Kidney tubule cell (primary cell): ENCODE measurements at places on chromosomes 6 and 20.

GRCh38 chr20:57013741-57014140 lies 252.7 kb downstream of the BMP7 start:
- DNase-seq, result peak; percentile 3

- DNase-seq, result no peak
Measured at GRCh38 chr6:98601716-98602115, 232.7 kb upstream of the POU3F2 start.

DNA sequence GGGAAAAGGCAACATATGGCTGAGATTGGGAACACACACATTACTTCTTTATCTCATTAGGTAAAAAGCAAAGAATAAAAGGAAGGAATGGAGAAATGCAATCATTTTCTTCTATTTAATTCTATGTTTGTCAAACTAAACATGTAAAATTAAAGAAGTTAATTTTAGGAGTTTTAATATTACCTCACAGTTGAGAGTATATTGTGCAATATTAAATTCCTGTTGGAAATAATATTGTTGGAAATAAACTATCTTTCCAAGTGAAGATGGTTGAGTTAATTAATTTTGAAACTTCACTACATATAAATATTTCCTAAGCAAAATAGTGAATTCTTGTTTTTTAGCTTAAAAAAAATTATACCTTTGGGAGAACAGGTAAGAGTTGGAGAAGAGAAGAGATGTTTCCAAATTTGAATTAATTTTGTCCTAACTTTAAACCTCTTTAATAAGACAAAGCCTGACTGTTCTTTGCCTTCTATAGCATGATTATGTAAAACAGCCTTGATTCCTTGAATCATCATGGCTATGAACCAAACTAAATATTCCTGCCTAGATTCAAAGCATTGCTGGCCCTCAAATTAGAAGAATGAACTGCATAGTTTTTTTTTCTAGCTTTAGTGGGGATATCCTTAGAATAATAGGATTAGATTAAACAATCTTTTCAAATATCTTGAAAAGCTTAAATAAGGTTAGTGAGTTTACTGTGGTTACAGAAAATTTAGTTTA lies 1349.1 kb upstream of the ADGRB3 start:
- no peak for DNase-seq

DNA sequence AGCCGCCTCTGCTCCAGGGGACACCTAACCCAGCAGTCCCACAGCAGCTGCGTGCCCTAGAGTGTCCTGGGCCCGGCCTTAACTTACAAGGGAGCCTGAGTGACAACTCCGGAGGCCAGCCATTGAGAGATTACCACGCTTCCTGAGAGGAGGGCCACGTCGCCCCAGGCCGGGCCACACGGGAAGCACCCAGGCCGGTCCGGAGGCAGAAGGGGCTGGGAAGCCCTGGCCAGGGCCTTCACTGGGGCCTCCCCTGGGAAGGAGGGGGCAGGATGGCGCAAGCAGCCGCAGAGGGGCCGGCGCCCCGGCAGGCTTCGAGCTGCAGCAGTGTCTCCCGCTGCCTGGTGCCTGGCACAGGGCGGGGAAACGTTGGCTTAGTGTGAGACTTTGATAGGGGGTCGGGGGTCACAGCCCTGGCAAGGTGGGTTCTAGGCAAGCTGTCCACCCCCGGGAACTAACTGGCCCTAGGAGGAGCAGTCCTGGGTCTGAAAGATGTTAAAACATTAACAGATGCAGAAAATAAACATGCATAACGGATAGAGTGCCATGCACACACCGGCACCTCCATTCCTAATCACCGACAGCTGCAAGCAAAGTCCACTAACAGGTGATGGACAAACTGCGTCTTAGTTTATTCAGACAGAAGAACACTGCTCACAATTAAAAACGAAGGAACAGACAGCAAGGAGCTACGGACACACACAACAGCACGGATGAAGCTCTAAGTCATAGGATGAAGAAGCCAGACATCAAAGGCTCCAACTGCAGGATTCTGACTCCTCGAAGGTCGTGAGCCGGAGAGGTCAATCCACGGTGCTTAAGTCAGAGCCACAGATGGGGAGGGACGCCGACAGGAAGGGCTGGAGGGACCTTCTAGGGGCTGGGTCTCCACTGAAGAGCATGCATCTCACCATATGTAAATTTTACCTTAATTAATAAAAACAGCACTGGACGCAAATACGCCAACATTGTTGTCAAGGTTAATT lies 17.4 kb downstream of the CHRNA4 start:
- DNase-seq, result no peak

DNA sequence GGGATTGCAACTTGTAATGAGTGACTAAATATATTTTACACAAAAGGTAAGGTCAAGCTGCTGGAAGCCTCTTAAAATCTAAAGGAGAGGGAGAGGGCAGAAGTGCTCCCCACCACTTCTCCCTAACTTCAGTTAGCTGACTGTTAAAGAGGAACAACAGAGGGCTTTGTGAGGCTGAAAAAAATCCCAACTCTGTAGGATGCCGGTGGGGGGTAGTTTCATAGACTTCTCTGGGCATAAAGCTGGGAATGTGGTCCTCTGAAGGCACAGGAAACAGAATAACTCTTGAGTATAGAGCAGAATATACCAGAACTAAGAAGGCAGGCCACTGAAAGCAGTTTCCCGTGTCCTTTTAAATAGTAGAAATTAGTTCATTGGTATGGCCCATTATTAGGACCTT lies 71.6 kb downstream of the KIF6 start:
- DNase-seq, result no peak

DNA sequence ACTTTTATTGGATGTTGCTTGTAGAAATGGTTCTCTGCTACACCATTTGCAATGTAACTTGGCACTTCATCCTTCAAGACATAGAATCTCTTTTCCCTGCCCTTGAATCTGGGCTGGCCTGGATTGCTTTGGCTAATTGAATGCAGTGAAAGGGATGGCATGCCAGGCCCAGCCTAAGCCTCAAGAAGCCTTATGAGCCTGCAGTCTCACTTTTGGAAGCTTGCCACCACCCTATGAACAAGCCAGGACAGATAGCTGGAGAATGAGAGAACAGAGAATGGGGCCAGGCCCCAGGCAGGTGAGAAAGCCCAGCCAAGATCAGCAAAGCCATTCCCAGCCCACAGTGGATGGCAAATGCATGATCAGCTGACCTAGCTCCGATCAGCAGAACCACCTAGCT lies 350.7 kb upstream of the RNF24 start:
- DNase-seq, result no peak

DNA sequence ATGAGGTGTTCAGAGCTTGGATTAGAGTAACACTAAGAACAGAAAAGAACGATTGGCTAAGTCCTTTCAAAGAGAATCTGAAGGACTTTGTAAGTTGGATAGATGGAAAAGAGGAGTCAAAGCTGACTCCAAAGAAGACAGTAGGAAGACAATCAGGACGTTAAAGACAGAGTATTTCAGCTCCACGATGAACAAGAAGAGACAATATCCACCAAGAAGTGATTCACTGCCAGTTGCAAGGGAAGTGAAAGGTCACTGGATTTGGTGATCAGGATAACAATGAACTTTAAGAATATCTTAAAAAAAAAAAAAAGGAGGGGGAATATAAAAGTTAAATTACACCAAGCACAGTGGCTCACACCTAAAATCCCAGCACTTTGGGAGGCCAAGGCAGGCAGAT lies 17.9 kb downstream of the REPS1 start:
- DNase-seq, result no peak

- DNase-seq, result no peak
Measured at GRCh38 chr6:20178327-20178726, 33.9 kb downstream of the MBOAT1 start.

DNA sequence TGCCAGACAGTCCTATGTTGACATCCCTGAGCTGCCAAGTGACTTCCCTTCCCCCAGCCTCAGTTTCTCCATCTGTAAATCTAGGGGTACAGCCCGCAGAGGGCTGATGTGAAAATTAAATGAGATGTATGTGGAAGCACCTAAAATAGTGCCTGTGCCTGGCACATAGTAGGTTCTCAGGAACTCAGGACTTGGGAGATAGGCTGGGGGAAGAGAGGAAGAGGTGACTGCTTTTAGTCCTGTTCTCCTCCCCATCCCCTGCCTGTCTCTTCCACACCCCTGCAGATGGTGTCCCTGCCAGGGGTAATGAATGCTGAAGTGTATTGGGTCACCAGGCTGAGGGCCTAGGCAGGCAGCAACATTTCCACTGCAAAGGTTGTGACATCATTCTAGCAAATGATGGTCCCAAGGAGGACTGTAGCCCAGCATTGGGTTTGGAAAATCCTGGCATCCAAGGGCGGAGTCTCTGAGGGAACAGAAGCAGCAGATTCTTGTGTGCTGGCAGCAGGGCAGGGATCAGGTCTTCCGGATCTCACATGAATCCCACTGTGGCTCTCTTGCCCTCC lies 1.8 kb downstream of the SNPH start:
- no peak for DNase-seq

DNA sequence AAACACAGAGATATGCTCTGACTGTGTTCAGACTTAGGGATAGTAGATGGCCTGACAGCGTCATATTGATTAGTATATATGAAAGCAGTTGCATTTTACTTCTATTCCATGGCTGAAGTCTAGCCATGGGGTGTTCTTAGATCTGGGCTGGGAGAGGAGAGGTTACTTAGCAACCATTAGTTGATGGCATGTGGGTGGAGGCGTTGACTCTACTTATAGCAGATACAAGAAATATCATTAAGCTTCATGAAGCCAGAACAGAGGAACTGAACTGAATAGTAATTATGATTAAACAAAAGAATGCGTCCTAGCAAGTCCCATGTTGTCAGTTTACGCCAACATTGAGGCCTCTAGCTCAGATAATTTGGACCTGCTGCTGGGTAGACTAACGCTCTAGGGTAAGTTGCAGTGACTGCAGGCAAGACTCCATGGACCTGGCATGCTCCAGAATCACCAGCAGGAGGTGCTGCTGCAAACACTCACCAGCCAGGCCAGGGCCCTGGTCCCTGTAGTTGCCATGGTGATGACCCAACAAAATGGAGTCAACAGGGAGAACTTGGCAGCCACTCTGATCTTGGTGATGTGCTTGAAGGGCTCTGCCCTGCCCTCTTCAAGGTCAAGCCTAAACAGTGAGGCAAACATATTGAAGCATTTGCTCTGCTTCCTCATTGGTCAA lies 477.3 kb downstream of the PREX1 start:
- DNase-seq, result peak; percentile 20

- DNase-seq, result peak; percentile 44
Measured at GRCh38 chr6:89360415-89360999, 8.0 kb upstream of the UBE2J1 start.

GRCh38 chr6:109736273-109737025 lies 45.4 kb downstream of the FIG4 start:
- no peak for DNase-seq

DNA sequence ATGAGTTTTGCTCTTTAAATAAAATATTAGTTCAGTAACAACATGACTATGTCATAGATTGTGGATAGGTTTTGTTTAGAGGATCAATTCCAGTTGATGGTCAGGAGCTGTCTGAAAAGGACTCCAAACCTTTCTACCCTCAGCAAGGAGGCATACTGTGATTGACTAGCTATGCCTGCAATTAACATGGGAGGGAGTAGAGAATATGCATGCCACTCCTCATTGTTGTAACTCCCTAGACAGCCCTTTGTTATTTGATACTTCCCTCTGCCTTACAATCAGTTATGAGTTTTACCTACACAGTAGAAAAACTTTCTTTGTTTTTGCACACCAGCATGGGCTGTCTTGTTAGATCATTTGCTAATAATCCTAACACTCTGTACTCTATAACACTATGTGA lies 1418.5 kb downstream of the KHDRBS2 start:
- no peak for DNase-seq

DNA sequence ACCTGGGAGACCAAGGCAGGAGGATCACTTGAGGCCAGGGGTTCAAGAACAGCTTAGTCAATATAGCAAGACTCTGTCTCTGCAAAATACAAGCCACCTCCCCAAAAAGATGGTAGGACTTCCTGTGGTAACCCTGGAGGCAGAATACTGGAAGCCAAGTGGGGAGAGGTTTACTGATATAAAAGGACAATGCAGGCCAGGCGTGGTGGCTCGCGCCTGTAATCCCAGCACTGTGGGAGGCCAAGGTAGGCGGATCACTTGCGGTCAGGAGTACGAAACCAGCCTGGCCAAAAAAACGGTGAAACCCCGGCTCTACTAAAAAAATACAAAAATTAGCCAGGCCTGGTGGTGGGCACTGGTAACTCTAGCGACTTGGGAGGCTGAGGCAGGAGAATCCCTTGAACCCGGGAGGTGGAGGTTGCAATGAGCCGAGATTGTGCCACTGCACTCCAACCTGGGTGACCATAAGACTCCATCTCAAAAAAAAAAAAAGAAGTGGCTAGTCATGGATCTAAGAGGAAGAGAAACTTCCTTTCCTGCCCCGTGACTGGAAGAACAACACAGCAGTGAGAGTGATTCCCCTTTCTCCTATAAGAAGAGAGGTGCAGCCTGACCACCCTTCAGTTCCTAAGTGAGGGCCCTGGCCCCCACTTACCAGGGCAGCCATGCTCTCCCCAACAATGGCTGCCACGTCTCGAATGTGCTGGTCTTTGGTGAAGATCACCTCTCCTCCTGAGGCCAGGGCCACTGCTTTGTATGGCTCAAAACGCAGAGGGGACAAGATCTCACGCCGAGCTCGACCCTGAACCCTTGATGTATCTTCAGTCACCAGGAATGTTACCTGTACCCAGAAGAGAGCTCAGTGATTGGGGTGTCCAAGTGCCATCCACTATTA lies 6.2 kb downstream of the SAPCD1 start:
- DNase-seq, result no peak

DNA sequence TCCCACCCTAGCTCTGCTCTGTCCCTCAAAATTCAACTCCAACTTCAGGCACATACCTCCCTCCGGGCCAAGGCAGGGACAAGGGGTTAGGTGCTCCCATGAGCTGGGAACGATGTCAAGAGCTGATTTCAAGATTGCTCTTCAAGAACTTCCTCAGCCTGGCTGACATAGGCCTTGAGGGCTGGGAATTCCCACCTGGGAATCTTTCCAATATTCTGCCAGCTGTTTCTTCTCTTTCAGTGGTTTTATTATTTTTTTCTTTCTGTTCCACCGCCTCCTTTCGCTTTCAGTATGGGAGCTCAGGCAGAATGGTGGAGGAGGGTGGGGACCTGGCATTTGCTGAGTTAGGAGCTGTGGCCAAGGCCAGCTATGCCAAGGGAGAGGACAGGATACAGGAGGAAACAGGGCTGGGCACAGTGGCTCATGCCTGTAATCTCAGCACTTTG lies 33.7 kb downstream of the SRSF3 start:
- DNase-seq, result peak; percentile 88

- no peak for DNase-seq
Measured at GRCh38 chr6:130713144-130713543, 114.1 kb upstream of the SMLR1 start.

DNA sequence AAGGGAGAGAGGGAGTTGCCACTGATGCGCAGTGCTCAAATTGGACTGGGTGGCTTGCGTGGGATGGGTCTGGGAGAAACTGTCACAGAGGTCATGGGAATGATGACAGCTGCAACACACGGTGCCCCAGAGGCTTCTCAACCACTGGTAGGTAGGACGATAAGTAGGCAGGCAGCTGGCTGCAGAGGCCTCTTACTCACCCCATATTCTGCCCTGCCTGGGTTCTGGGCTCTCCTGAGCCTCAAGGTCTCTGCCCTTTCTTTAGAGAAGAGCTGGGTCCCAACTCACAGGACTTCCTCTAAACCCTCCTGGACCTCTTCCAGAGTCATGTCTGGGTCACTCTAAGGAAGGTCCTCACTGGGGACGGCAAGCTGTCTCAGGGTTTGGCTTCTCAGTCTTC lies 37.2 kb upstream of the RNF24 start:
- DNase-seq, result no peak

GRCh38 chr6:105753207-105753606 lies 332.9 kb upstream of the PRDM1 start:
- DNase-seq, result no peak

GRCh38 chr6:14108571-14109410 lies 8.8 kb upstream of the CD83 start:
- DNase-seq, result no peak
